ENCODE measurements at places on chromosomes 7 and 10.

DNA sequence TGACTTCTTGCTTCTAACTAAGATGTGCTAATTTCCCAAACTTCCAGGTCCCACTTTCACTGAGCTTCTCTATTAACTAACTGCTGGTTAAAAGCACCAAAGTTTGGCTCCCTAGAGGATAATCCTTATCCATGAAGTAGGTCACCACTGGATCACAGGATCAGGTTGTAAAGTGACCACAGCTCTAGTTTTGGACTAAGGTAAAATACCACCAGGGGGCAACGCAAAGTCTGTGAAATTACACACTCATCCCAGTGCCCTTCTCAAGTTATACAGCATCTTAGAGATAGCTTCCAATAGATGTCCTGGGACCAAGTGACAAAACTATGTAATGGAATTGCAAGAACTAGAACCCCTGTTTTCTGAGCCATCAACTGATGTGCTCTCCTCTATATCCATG, 116.4 kb upstream of the ASAH2 start:
- DNase-seq = no peak

DNA sequence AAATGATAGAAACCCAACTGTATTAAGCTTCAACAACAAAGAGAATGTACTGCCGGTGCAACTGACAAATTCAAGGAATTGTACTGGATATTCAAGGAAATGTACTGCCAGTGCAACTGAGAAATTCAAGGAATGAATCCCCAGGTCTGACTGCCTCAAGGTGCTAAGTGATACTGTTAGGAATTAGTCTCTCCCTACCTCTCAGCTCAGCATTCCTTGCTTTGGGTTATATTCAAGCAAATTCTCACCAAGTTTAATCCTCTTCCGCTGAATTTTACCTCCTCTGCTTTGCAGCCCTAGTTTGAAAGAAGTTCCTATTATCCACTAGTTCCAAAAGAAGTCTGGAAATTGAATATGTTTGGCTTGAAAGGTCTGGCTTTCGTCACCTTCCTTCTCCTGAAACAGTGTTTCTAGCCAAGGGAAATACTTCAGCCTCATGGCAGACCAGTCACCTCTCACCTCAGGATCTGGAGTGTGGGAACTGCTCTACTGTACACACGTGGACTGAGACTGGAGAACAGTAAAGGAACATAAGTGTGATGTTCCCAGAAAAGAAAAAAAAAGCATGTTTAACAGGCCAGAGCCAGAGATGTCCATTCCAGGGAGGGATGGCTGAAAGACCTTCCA, 60.4 kb downstream of the SORCS1 start:
- DNase-seq = no peak

- no peak for DNase-seq
These were observed 171.2 kb downstream of the CHCHD3 start for GRCh38 chr7:132910657-132911056.

GRCh38 chr10:4678023-4678950, 147.7 kb upstream of the AKR1E2 start:
- DNase-seq = no peak

- DNase-seq = no peak
These were observed 69.7 kb upstream of the EMX2 start for GRCh38 chr10:117472872-117473271.

DNA sequence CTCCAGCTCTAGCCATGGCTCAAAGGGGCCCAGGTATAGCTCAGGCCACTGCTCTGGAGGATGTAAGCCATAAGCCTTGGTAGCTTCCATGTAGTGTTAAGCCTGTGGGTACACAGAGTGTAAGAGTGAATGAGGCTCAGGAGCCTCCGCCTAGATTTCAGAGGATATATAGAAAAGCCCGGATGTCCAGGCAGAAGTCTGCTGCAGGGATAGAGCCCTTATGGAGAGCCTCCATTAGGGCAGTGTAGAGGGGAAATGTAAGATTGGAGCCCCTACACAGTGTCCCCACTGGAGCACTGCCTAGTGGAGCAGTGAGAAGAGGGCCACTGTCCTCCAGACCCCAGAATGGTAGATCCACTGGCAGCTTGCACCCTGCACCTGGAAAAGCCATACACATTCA, 240.8 kb upstream of the KLF14 start:
- DNase-seq = no peak

DNA sequence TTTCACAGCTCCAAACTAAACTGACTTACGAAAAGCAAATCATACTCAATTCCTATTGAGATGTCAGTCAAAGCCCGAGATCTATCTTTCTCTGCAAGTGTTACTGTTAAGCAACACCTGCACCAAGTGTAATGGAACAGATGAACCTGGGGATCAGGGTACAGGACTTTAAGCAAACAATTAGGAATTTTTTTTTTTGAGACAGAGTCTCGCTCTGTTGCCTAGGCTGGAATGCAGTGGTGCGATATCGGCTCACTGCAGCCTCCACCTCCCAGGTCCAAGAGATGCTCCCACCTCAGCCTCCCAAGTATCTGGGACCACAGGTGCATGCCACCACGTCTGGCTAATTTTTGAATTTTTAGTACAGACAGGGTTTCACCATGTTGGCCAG, 14.9 kb downstream of the YWHAG start:
- DNase-seq = no peak

GRCh38 chr10:84755311-84755710, 426.9 kb downstream of the CCSER2 start:
- no peak for DNase-seq

DNA sequence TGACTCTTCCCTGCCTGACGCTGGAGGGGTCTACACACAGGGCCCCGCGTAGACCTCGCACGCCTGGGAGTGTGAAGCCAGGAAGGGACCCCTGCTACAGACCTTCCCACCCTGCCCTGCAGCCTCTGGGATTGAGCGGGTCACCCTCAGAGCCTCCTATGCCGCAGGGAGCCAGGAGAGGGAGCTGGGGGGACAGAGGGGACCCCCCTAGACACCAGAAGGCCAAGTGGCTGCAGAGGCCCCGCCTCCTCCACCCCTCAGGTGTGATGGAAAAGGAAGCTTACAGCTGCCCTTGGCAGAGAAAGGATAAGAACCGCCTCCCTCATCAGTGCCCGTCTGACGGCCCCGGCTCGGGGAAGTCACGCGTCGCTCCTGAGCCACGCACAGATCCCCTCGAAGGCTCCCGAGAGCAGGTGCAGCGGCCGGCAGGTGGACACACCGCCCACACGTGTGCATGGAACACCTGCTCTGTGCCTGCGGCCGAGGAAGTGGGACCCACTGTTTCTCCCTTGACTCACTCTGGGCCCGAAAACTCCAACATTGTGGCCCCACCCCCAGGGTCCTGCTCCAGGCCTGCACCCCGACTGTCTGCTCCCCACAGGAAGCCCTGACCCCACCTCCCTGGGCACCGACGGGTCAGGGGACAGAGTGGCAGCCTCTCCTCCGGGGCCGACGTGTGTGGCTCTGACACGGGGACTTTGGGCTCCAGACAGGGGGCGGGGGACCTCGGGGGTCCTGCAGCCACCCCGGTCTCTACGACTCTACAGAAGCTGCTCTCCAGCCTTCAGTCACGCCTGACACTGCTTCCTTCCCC, 73.3 kb downstream of the MICALL2 start:
- DNase-seq = no peak
